BE2C (cell line): ENCODE measurements at places on chromosomes 12 and 14.

DNA sequence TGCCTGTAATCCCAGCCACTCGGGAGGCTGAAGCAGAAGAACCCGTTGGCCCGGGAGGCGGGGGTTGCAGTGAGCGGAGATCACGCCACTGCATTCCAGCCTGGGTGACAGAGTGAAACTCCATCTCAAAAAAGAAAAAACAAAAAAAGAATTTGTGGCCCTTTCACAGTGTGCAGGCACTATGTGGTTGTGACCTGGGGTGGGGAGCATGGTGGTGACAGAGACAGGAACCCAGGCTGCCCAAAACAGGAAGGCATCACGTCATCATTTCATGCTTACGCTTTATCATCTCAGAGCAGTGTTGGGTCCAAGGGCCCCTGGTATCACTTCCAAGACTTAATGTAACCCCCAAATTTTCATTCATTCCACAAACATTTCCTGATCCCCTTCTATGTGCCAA is 175.7 kb upstream of the GSC start:
- no peak for DNase-seq

DNA sequence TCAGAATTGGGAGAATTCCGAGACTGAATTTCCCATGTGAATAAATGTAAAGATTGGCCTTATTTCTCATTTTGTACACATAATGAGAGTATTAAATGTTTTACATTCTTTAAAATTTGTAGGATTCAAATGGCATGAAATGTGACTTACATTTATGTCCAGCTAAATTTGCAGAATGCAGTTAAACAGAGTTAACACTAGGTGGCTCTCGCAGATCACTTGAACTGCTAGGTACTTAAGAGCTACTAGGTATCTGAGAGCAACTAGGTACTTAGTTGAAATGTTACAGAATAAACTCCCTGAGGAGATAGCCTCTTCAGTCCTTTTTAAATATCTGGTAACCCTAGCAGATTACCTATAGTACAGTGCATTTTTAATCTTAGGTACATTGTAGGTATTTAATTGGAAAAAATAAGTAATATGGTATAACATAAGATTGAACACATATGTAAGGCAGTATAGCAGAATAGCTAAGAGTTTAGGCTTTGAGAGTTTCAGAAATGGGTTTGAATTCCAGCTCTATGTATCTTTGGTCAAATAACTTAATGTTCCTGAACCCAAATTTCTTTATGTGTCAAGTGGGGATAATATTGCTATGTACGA is 73.8 kb downstream of the KIAA0586 start:
- peak; percentile 24 for DNase-seq

DNA sequence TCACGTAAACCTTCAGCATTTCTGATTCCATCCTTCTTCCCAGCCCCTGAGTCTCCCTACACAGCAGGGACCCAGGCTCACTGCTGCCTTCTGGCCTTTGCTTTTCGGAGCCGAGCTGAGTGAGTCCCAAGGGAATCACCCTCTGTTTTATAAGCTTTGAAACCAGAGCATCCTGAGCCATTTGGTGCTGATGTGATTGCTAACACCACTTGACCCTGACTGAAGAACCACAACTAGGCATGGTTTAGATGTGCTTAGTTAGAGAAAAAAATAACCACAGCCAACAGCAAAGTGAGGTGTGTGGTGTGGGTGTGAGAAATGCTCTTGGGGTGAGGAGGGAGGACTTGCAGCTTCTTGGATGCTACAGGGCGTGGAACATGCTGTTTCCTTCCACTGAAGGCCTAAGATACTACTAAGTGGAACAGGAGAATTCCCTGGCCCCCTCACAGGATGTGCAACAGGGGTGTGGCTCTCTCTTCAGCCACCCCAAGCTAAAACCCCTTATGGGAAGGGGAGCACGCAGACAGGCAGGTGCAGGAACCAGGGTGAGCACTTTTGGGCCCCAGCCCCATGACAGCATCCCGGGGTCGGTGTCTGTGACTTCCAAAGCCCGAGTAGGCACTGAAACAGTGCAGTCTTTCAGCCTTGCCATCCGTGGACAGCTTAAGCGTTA is at the start of gene TC2N:
Gene TC2N (minus strand): TSS at position 221 of the 673 bp plus-strand sequence. CDS start 53,767 bp downstream, outside the sequence.
- no peak for DNase-seq

GRCh38 chr14:53193193-53193592 is 40.1 kb upstream of the DDHD1 start:
- DNase-seq, result no peak

DNA sequence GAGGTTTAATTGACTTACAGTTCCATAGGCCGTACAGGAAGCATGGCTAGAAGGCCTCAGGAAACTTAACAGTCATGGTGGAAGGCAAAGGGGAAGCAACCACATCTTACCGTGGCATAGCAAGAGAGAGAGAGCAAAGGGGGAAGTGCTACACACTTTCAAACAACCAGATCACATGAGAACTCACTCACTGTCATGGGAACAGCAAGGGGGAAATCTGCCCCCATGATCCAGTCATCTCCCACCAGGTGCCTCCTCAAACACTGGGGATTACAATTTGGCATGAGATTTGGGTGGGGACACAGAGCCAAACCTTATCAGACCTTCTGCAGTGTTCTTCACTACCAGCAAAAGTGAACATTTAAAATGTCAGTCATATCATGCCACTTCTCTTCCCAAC is 58.9 kb downstream of the USP15 start:
- no peak for DNase-seq

DNA sequence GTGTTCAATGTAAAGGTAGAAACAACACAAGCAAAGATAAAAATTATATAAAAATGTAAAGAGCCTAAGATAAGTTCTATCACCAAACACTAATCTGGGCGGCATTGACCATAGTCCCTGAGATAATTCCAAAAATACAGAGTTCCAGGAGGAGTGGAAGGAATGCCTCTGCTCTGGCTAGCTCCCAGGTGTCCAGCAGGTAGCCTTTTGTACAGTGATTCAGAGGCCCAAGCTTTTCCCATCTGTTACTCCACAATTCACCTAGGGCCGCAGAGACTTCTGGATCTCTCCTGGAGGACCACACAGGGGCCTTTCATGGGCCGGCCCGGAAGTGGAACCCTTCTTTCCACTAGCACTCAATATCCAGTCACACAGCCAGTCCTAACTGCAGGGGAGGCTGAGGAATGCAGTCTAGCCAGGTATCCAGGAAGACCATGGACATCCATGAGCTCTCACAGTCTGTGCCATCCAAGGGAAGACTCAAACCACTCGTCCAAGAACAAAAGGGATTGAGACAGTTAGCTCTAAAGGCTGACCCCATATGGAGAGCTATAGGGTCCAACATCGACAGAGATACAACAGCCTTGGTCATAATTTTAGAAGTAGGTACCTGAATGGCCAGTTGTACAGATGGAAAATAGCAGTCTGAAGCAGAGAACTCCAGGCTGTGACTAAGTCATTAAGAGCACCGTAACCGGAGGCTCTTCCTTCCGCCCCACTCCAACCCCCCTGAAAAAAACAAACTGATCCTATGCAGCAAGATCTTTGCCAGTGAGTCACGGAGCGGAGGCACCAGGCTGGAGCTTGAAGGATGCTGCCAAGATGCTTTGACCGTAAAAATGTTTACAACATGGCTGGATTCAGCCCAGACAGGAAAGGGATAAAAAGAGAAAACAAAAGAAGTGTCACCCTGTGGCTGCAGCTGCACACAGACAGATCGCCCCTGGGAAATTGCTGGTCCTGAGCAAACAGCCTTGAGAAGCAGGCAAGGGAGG is 204.8 kb downstream of the NUAK1 start:
- no peak for DNase-seq

DNA sequence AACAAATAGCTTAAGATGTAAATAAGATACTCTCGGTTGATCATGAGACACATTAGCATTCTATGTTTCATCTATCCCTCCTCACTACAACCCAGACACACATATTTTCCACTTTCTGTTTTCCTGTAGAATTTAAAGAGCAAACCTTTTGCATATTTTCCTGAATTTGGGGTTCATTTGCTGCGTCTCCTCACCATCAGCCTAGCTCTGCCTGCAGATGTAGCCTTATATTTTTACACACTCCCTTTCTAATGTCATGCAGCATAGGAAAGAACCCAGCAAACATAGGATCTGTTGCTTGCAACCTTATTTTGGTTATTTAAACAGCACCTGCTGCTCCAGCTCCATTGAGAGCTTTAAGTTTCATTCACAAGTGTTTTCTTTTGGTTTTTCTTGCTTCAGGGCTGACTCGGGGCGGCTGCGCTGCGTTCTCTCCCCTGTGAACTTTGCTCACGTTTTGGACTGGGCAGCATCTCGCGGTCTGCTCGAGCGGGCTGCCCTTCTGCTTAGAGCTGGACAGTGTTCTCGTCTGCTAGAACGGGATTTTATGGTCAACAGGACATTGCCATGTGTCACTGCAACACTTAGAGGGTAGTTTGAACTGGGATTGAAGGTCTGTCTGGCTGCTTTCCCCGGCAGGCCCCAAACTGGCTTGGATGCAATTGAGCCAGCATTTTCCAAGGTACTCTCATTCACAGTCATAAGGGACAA is 57.8 kb upstream of the VRK1 start:
- no peak for DNase-seq
